ENCODE measurements at places on chromosomes 7 and 10.
A peak's percentile ranks its signal among the peaks of the same experiment; 100 is the strongest.

GRCh38 chr7:27677912-27678612 lies 15.4 kb upstream of the HIBADH start:
- no peak for DNase-seq

DNA sequence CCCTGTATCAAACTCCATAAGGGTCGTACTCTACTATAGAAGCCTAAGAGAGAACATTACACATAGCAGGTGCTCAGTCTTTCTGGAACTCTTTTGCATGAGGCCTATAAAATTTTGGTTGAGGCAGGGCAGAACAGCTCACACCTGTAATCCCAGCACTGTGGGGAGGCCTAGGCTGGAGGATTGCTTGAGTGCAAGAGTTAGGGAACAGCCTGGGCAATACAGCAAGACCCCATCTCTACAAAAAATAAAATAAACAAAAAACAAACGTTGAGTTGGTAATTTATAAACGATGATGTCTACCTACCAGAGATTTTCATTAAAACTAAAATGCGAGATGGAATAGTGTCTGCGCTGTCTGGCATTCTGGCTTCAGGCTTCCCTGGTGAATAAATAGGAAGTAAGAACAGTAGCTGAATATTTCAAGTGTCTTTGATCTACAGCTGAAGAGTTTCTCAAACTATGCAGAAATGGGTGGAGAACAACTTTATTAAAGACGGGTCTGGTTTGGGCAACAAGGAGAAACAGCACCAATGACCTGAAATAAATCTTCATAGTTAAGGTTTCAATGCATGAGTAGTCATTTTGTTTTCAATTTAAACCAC lies 774 bp downstream of the PON2 start:
- DNase-seq, result no peak

DNA sequence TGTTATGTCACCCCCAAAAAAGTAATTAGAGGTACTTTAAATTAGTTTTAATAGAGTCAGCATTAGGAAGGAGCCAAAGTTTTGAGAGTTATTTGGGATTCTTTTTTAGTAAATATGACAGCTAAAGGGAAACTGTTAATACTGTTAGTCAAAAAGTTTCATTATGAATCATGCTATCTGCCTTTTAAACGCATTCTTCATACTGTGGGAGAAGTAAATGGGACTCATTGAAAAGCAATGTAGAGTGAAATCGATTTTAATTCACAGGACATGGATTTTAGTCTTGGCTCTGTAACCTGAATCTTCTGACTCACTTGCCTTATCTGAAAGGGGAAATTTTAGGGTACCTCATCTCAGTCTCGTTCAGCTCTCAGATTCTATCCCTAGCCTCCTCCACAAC lies 105.1 kb downstream of the AASS start:
- no peak for DNase-seq

DNA sequence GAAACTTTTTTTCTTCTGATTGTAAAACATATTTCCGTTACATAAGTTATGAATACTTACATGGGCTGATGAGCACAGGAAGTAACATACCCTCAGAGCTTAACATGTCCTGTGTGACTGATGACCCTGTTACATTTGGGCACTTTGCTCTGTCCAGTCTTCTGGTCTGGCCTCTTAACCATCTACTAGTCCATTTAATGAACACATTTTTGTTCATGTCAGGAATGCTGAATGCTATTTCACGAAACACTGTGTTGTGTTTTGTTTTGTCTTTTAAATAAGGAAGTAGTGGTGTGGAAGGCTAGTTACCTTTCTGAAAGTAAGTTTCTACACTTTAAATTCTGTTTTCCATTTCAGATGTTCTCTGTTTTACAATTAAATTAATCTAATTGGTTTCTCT lies 77.7 kb downstream of the RBM33 start:
- no peak for DNase-seq

DNA sequence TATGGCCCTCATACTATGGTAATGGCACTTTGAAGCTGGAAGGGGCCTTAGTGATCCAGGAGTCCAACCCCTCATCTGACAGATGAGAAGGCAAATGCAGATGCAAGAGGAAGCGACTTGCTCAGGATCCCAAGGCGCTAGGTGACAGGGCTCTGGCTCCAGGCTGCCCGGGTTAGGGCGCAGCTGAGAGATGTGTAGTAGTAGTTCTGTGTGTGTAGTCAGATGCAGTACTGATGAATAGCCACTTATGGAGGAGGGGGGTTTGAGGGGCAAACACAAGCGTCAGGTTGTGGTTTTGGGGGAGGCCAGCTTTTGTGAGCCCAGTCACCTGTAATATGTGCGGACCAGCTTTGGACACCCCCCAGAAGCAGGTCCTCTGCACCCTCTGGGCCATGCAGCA lies 4.8 kb downstream of the ADRA2A start:
- no peak for DNase-seq

DNA sequence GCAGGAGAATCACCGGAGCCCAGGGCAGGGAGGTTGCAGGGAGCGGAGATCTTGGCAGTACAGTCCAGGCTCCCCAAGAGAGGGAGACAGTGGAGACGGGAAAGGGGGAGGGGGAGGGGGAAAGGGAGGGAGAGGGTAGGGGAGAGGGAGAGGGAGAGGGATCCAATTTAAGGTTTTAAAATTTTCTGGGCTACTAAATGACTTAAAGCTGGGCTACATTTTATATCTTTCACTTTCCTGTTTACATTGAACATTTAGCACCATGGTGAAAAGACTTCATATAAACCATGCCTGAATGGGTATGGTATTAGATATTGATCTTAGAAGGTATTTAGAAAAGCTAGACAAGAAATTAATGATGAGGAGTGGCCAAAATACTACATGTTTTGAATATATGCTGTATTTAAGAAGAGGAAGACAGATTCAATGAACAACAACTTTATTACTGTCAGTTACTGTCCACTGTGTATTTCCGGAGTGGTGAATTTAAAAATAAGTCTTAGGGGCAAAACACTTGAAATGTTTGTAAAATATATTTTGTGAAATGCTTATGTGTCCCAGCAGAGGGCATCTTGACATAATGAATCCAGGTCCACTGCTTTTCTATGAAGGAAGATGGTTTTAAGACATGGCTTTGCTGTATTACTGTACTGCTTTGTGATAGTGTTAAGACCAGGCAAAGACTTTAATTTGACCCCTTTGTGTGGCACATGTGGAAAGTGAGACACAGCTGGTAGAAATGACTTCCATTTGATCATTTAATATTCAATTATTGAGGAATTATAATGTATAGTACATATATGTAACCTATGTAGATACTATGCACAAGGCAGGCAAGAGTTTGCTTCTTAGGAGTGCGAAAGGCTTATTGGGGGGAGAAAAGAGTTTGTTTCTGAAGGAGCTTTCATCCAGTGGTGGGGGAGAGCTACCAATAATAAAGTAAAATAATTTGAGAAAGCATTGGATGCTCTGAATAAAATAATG lies 52.8 kb downstream of the NRF1 start:
- DNase-seq, result peak; percentile 18

DNA sequence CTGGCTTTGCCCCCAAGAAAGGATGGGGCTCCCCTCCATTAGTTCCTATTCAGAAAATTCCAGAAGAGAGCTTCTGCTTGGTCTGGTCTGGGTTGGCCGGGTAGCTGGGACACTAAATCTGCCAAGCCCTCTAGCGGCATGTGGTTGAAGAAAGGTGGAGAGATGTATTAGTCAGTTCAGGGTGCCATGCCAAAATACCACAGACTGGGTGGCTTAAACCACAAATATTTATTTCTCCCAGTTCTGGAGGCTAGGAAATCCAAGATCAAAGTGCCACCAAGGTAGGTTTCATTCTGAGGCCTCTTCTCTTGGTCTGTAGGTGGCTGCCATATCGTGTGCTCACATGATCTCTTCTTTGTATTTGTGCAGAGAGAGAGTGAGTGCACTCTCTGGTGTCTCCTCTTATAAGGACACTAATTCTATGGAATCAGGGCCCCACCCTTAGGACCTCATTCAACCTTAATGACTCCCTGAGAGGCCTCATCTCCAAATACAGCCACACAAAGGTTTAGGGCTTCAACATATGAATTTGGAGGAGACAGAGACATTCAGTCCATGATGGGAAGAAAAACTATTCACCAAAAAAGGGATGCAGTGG lies 38.7 kb upstream of the MTPAP start:
- no peak for DNase-seq

GRCh38 chr10:105950410-105950809 lies 1214.1 kb downstream of the SORCS1 start:
- DNase-seq, result peak; percentile 4

DNA sequence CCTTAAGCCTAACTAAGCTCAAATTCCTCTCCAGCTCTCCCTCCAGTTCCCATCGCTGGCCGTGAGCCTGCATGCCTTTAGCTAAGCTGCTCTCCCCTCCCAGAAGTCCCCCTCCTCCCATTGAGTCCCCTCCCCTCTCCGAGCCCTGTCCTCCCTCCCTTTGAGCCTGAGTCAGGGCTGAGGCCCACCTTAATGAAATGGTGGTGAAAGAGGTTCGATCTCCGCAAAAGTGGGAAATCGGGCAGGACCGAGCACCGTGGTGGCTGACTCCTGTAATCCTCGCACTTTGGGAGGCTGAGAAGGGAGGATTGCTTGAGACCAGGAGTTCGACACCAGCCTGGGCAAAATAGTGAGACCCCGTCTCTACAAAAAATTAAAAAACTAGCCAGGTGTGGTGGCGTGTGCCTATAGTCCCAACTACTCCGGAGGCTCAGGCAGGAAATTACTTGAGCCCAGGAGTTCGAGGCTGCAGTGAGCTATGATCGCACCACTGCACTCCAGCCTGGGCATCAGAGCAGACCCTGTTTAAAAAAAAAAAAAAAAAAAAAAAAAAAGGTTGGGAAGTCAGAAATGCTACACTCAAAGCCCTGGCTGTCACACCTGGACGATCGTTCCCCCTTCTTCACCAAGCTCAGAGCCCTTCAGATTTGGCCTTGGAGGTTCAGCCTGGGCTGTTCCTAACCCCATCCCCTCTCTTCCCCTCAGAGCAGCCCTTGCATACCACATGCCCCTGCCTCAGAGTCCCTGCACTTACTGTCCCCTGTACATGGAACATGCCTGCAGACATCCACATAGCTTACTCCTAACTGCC lies 995 bp upstream of the CLDN3 start:
- no peak for DNase-seq

Data from HL-60 (cell line).